ENCODE measurements at places on chromosomes 2 and 18.
A peak's percentile ranks its signal among the peaks of the same experiment; 100 is the strongest.

- DNase-seq: no peak
Measured at GRCh38 chr2:66968946-66969345, 428.2 kb upstream of the ETAA1 start.

- no peak for DNase-seq
Measured at GRCh38 chr2:143087033-143087432, 42.2 kb upstream of the ARHGAP15 start.

GRCh38 chr2:69390471-69390870 is 3.4 kb upstream of the GFPT1 start:
- no peak for DNase-seq

- DNase-seq: peak; percentile 37
Measured at GRCh38 chr18:76376668-76377358, 118.2 kb downstream of the ZNF516 start.

GRCh38 chr2:63046961-63047320 is 3.7 kb upstream of the OTX1 start:
- no peak for DNase-seq

GRCh38 chr18:23204589-23205235 is 69.4 kb downstream of the CABLES1 start:
- no peak for DNase-seq

DNA sequence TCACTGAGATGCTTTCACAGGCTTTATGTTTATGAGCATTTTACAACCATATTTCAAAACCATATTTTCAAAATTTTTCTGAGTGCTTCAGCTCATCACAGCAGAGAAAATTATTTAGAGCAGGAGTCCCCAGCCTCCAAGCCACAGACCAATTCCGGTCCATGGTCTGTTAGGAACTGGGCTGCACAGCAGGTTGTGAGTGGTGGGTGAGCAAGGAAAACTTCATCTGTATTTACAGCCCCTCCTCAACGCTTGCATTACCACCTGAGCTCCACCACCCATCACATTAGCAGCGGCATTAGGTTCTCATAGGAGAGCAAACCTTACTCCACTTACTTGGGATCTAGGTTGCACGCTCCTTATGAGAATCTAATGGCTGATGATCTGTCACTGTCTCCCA is 165.6 kb downstream of the SEPTIN10 start:
- DNase-seq: no peak

- DNase-seq: no peak
Measured at GRCh38 chr2:239278361-239278760, 122.5 kb downstream of the HDAC4 start.

- no peak for DNase-seq
Measured at GRCh38 chr2:143725400-143725799, 596.2 kb downstream of the ARHGAP15 start.

- no peak for DNase-seq
Measured at GRCh38 chr18:5414546-5414945, 119.0 kb upstream of the ZBTB14 start.

GRCh38 chr2:237412988-237413776 is 782 bp downstream of the COL6A3 start:
- DNase-seq: no peak

DNA sequence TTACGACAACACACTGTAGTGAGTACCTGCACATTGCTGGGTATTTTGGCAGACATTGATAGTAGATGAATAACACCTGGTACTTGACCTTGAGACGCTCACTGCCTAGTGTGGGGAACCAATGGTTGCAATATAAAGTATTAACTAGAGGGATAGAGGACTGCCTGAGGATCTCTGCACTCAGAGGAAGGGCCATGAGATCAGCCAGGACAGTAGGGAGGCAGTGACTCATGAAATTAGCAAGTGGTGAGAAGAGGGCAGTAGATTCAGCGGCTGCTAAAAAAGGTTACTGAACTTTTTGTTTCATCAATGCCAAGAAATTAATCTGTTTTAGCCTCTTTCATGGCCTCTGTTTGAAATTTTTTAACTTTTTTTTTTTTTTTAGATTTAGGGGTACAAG is 250.8 kb upstream of the TCF4 start:
- DNase-seq: no peak

- DNase-seq: no peak
Measured at GRCh38 chr18:33467531-33467930, 27.0 kb upstream of the CCDC178 start.

DNA sequence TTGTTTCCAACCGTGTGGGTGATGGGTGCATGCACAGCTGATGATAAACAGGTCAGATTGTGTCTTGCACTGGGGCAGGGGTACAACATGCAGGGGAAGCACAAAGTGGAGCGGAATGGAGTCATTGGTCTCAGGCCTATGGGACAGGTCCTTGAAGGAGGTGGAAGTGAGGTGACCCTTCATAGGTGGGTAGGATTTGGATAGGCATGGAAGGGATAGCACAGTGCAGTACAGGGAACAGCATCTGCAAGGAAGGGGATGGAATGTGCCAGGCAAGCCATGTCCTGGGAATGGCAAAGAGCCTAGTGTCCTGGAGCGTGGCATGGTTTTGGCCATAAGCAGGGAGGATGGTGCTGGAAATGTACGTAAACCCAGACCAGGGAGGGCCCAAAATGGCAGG is 143.9 kb downstream of the CAPN13 start:
- no peak for DNase-seq

- no peak for DNase-seq
Measured at GRCh38 chr18:68438983-68439382, 275.9 kb downstream of the TMX3 start.

DNA sequence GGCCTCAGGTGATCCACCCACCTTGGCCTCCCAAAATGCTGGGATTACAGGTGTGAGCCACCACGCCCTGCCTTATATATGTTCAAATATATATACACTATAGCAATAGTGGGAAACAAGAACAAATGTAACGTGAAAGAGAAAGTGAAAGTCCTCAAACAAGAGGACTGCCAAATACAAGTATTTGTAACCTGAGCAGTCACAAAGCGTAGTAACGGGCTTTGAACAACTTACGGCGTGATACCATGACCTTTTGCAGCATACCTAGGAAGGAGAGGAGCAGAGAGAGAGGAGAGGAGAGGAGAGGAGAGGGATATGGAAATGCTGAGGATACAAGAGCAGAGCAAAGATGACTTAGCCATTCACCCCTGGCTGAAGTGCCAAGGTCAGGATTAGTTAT is 113.8 kb upstream of the RGPD4 start:
- peak; percentile 9 for DNase-seq

GRCh38 chr2:209424781-209425470 is 1.1 kb downstream of the MAP2 start:
- DNase-seq: no peak

DNA sequence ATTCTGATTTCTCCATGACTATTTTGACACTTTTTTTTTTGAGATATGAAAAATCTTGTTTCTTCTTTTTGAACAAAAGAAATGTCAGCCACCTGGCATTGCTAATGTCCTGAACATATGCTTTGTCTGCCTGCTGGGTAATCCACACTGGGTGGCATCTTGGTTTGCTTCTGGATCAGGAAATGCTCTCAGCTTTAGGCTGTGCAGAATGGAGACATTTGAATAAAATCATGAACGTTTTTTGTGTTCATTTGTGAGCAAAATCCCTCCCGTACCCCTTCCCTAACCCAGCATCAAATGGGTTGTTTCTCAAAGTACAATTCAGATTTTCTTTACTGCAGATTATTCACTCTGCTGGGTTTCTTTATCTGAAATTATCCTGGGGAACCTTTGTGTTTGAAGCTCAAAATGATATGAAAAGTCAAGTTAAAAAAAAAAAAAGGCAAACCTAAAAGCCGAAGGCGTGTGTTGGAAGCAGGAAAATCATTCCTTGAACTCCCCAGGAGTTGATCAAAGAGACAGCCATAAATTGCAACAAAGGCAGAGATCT is 53.4 kb upstream of the KLF7 start:
- no peak for DNase-seq

GRCh38 chr2:70984576-70985282 is 6.3 kb downstream of the ANKRD53 start:
- peak; percentile 85 for DNase-seq

- peak; percentile 1 for DNase-seq
Measured at GRCh38 chr2:68744366-68744912, 9.8 kb downstream of the ARHGAP25 start.

GRCh38 chr2:102615620-102616436 is 3.5 kb upstream of the SLC9A2 start:
- DNase-seq: peak; percentile 55

GRCh38 chr18:31943878-31944816 is 1.2 kb upstream of the TRAPPC8 start:
- no peak for DNase-seq

DNA sequence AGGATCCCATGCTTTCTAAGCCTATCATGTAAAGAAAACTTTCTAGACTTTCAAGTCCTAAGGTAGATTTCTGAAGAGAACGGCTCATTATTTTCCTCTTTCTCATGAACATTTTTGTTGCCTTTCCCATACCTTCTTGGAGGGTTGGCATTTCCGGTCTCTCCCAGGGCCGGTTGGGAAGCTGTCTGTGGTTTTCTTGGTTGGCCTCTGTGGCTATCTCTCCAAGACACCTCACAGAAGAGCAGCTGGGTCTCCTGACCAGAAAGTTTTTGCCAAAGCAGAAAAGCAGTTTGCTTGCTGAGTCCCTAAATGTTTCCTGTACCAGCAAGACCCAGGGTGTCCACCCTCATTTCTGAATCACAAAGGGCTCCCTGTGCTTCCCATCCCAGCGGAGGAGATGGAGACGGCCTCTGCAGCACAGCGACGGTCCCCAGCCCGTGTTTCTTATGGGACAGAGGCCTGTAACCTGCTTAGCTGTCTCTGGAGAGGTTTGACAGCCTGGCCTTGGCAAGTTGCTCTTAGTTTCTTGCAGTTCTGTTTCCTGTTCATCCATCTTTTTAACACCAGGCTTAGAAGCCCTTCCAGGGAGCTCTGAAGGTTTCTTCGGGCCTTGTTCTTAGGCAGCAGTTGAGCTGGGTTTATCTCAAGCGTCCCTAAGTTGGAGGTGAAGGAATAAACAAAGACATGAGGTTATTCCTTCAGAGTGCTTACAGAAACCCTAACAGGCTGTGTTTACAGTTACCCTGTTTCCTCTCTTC is 39.8 kb downstream of the GREB1 start:
- no peak for DNase-seq

DNA sequence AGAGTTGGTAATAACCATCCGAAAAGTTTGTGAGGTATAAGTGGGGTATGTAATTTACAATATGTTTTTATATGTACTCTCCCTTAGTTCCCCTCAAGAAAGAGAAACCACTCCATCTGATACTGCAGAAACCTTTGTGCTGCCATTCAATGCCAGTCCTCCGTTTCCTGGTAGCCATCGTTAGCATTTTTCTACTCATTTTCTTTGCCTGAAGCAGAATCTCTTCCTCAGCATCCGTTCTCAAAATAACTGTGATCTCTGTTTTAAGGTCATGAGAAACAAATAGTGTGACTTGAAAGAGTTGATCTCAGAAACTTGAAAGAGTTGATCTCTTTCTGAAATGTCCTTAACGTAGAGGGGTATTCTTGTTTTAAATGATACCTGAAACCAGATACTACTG is 996 bp downstream of the PTCD3 start:
- peak; percentile 17 for DNase-seq

DNA sequence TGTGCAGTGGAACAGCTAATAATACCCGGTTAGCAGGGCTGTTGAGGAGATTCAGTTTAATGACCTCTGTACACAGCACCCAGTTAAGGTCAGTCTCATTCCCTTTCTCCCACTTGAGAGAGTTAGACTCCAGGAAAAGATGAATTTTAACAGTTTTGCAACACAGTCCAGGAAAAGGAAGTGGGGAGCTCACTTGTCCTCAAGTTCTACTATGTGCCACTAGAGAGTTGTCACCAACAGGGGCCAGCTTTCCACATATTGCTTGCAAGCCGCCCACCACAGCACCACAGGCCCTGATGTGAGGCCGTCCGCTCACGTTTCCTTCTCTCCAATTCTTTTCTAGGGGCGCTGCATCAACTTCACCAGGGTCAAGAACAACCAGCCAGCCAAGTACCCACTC is 142.1 kb downstream of the GFPT1 start:
- no peak for DNase-seq

DNA sequence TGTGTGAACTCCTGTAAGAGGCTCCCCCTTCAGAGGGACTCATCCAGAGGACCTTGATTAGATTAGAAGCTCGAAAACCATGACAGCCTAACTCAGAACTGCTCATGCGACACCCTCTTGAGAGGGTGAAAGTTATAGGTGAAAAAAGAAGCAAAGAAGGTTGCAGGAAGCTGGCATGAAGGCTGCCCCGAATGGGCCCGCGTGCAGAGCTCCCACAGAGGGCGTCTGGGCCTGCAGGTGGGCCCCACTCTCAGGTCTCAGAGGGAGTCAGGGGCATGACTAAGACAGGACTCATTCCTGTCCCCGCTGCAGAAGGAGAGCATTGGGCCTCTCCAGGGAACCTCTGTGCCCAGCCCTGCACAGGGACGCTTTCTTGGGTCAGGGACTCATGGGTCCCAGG is 235.4 kb downstream of the EIPR1 start:
- no peak for DNase-seq

DNA sequence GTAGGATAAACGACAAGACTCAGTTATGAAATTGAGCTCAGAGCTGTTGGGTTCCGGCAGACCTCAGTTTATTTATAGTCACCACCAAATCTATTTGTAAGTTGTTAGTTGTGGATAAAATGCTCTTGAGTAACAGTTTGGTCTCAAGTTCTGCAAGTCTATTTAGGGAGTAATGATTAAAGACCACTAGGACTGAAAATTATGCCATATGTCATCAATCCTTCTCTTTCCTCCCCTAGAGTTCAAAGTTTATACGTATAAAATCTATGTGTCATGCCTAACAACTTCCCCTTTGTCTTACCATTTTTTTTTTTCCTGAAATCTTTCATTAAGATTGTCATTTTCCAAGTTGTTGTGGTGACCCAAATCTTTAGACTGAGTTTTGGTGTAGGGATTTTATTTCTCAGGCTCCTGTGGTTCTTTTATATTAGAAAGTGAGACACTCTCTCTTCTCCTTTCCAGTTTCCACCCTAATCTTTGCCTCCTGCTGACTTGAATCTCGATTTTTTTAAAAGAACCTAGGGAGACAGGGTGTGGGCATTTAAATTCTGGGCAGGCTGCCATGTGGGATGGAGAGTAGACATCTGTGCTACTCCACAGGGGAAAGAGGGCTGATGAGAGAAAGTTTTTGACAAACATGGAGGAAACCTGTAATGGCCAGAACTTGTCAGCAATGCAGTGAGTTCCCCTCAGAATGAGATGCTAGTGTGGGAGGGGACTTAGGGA is 51.0 kb downstream of the LAMA3 start:
- no peak for DNase-seq

DNA sequence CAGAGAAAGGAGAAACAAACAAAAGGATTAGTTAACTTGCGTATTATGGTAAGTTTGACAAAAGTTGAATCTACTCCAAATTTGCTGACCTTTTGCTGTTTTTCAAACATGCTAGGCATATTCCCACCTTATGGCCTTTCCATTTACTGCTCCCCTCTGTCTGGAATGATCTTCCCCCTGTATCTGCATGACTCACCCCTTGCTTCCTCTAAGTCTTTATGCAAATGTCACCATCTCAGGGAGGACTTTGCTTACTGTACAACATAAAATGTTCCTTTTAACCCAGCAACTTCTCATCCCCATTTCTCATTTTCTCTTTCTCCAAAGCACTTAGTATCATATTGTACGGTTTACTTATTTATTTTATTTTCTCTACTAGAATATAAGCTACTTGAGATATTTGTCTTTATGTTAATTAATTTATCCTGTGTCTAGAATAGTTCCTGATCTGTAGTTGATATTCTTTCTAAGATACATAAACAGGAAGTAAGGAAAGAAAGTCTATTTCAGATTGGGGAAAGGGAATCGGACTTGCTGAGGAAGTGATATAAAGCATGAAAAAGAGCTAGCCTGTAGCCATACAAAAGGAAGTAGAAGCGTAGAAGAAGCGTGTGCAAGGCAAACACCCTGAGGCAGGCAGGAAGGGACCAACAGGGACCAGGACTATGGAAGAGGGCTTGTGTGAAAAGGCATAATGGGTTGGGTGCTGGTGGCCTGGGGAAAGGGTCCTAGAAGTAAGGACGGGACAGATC is 144.9 kb upstream of the ERBB4 start:
- no peak for DNase-seq
